ENCODE measurements at places on chromosomes 6 and 20.

DNA sequence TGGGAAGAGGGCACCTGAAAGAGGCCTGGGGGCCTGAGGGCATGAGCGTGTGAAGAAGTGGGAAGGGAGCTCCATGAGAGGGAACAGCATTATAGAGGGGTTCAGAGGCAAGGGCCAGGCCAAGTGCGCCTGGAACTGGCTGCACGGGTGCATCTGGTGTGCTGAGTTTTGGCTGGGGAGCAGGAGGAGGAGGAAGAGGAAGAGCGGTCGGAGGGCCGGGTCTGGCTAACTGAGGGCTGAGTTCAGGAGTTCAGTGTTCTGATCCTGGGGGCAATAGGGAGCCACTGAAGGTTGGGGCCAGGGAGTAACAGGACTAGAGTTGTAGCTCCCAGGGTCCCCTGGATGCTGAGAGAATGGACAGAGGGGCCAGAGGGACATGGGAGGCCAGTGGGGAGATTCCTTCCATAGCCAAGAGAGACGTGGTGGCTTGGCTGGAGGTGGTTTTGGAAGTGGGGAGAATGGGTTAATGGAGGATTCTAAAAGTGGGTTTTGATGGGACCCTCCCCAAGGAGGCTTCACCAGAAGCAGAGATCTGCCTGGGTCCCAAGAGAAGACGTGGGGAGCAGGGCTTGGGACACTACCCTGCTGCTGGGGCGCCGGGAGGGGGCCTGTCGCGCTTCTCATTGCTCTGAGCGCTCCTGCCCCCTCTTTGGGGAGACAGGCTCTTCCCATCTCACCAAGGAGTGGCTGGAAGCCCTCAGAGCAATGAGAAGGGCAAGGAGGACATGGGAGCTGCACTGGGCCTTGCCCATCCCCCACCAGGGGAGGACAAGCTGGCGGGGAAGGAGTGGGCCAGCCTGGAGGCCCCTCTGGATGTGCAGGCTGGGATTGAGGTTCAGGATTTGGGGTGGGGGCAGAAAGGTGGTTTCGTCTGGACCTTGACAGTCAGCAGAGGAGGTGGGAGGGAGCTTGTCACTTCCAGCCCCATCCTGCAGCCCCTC is 28.7 kb downstream of the ZBP1 start:
- no peak for DNase-seq

DNA sequence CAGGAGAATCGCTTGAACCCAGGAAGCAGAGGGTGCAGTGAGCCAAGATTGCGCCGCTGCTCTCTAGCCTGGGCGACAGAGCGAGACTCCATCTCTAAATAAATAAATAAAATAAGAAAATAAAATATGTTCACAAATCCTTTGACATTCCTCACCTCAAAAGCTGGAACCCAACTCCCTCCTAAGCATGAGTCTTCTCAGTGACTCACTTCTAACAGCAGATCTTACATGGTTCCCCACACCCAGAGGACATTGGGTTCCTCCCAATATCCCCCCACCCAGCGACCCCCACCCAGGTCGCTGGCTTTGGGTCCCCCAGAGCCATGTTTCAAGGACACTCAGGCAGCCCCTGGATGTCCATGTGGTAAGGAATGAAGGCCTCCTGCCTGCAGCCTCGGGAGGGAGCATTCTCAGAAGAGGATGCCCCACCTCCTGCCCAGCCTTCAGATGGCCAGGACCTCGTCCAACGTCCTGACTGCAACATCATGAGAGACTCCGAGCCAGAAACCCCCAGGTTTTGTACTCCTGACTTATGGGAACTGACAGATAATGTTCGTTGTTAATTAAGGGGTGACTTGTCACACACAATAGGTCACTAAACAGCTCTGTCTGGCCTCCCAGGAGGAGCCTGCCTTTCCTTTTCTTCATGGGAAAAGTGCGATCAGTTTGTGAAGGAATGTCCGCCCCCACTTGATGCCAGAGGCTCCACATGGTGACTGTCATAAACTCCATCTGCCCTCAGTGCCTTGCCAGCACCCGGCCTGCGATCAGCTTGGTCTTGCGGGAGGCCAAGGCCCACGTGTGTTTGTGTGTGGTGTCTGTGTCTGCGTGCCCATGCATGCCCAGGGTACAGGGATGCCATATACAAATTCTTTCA is 10.1 kb upstream of the GMEB2 start:
- no peak for DNase-seq

GRCh38 chr6:27608916-27609883 is 136.3 kb upstream of the ZNF184 start:
- peak; percentile 63 for DNase-seq

GRCh38 chr6:96624957-96625356 is 62.0 kb downstream of the FHL5 start:
- DNase-seq = no peak

- DNase-seq = no peak
Observed at GRCh38 chr6:131761060-131761761, 46.6 kb upstream of the ENPP1 start.

GRCh38 chr6:96862560-96862959 is 25.3 kb upstream of the GPR63 start:
- no peak for DNase-seq

DNA sequence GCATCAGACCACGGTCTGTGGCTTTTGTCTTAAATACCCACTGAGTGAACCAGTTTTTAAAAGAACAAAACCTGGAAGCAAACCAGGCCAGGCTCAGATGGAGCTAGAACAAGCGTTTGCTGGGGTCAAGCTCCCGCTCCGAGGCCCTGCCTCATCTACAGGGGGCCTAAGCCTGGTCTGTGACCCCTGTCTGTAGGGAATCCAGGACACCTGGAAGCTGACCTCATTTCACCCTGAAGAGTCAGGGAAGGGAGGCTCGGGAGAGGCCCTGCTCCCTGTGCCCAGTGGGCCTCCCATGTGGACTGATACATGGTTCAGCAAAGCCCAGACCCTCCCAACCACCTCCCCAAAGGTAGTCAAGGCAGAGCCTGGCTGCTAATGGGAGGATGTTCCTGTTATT is 26.8 kb upstream of the DLGAP4 start:
- DNase-seq = no peak

DNA sequence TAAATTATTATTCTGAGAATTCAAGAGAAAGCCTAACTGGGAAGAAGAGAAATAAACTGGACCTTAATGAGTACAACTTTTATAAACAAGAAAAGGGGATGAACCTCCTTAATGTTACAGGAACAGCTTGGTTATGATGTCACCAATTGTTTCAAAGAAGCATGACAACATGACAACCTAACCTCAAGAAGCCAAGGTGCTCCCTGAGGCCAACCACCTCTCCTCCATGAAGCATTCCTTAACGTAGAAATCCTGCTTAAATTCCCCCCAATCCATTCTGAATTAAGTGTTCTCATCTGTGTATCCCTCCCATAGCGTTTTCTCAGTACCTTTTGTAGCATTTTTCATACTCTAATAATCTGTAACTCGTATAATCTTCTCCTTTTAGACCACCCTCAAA is 1.7 kb downstream of the HBS1L start:
- DNase-seq = no peak

All from AML-193 (cell line).